ENCODE measurements at places on chromosomes 4 and X.

DNA sequence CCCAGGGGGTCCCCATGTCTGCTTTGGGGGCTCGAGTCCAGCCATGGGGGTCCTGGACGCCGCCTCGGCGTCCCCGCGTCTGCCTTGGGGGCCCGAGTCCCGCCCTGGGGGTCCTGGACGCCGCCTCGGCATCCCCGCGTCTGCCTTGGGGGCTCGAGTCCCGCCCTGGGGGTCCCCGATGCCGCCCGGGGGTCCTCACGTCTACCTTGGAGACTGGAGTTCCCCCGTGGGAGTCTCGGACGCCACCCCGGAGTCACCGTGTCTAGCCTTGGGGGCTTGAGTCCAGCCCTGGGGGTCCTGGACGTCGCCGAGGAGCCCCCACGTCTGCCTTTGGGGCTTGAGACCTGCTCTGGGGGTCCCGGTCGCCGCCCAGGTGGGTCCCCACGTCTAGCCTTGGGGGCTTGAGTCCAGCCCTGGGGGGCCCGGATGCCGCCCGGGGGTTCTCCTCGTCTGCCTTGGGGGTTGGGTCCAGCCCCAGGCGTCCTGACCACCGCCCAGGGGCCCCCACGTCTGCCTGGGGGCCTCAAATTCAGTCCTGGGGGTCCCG is 1.1 kb upstream of the GTPBP6 start:
- H3K27ac ChIP-seq, result peak overlapping the region; percentile 82
- no peaks in the 10 kb centered on the region for H3K27me3 ChIP-seq
- peaks cover 4% of the 10 kb centered on the region for H3K36me3 ChIP-seq
- peaks cover 22% of the 10 kb centered on the region for H3K4me1 ChIP-seq
- peak overlapping the region; percentile 89 for H3K4me3 ChIP-seq
- peak; percentile 62 for DNase-seq

DNA sequence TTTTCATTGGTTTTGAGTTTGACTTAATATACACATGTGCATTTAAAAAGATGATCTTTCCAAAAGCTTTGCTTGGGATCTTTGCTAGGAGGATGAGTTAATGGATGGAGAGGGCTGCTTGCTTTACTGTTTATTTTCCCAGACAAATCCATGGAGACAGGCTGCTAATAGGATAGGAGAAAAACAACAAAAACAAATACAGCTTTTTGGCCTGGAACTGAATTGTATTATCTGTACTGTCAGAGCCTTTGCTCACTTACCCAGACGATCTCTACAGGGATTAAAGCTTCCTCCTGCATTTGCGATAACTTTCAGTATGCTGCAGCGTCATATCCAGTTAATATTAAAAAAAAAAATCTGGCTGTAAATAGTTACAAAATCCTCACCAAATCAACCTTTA is 190.8 kb upstream of the NUDT6 start:
- DNase-seq, result no peak
- no peak overlapping the region for H3K4me3 ChIP-seq
- peaks cover 7% of the 10 kb centered on the region for H3K36me3 ChIP-seq
- H3K27ac ChIP-seq, result no peak overlapping the region
- no peaks in the 10 kb centered on the region for H3K4me1 ChIP-seq

GRCh38 chr4:168710353-168710946 is 213.6 kb downstream of the PALLD start:
- DNase-seq, result no peak
- H3K4me1 ChIP-seq, result peaks cover 6% of the 10 kb centered on the region
- H3K27me3 ChIP-seq, result peaks cover 10% of the 10 kb centered on the region

GRCh38 chr4:185307136-185307950 is 88.4 kb downstream of the LRP2BP start:
- H3K36me3 ChIP-seq, result peaks cover 15% of the 10 kb centered on the region
- H3K27ac ChIP-seq, result no peak overlapping the region
- DNase-seq, result no peak

GRCh38 chr4:152935143-152935542 is 980 bp upstream of the FHDC1 start:
- peak overlapping the region; percentile 75 for H3K4me3 ChIP-seq
- peaks cover 68% of the 10 kb centered on the region for H3K27me3 ChIP-seq
- H3K27ac ChIP-seq, result no peak overlapping the region
- H3K4me1 ChIP-seq, result peaks cover 19% of the 10 kb centered on the region

- H3K36me3 ChIP-seq, result no peaks in the 10 kb centered on the region
- H3K4me1 ChIP-seq, result no peaks in the 10 kb centered on the region
- H3K27me3 ChIP-seq, result no peaks in the 10 kb centered on the region
- DNase-seq, result no peak
- no peak overlapping the region for H3K4me3 ChIP-seq
These were observed 265.7 kb downstream of the IQCM start for GRCh38 chr4:149549911-149550310.

DNA sequence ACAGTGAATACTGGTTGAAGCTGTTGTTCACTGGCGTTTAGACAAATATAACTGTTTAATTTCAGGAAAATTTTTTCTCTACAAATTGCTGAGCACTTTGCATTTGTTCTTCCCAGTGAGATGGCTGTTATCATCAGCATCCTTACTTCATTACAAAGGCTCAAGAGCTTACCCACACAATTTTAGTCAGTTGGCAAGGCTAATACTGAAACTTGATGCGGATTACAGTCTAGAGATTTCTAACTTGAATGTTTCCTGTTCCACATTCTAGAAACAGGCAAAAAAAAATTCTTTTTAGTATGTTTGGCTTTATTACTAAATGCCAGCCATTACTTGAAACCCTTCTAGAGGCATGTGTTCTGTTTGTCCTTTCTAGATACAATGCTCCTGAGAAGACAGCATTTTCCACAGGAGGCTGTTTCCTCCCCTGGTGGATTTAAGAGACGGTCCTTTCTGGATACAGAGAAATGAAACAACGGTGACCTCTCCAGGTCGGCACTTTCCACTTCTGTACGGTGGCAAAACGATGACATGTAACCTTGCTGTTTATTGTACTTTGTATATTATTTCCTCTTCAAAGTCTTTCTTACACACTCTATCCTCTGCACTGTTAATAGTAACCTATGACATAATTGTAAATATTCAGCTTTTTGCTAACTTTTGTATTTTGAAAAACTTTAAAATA is 80.9 kb downstream of the RFC1 start:
- no peak overlapping the region for H3K4me3 ChIP-seq
- no peak for DNase-seq
- peaks cover 5% of the 10 kb centered on the region for H3K4me1 ChIP-seq
- peaks cover 40% of the 10 kb centered on the region for H3K36me3 ChIP-seq
- H3K27ac ChIP-seq, result no peak overlapping the region

DNA sequence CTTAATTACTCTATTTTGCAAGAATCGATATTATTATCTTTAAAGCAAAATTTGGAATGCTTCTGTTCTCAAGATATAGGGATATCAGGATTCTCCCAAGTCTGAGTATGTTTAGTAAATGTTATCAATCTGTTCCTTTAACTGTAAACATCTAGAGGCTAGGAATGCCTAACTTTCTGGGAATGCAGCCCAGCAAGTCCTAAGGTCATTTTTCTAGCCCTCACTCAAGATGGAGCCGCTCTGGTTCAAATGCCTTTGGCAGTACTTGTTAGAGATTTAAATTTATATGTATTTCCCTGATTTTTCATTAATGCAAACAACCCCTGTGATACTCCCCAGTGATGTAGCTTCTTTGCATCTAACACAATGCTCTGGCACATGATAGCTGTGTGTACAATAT is 623.8 kb upstream of the LCORL start:
- H3K27ac ChIP-seq, result no peak overlapping the region
- no peaks in the 10 kb centered on the region for H3K4me1 ChIP-seq
- no peaks in the 10 kb centered on the region for H3K27me3 ChIP-seq
- H3K4me3 ChIP-seq, result no peak overlapping the region

GRCh38 chrX:140091125-140091886 is 126.0 kb upstream of the CXorf66 start:
- peak; percentile 31 for DNase-seq
- no peaks in the 10 kb centered on the region for H3K4me1 ChIP-seq
- H3K4me3 ChIP-seq, result peak overlapping the region; percentile 28
- H3K27ac ChIP-seq, result no peak overlapping the region

- no peak overlapping the region for H3K27ac ChIP-seq
- DNase-seq, result no peak
- H3K4me3 ChIP-seq, result no peak overlapping the region
These were observed 32.4 kb upstream of the MYOZ2 start for GRCh38 chr4:119103263-119103662.
